ENCODE measurements at places on chromosomes 16 and 17.

DNA sequence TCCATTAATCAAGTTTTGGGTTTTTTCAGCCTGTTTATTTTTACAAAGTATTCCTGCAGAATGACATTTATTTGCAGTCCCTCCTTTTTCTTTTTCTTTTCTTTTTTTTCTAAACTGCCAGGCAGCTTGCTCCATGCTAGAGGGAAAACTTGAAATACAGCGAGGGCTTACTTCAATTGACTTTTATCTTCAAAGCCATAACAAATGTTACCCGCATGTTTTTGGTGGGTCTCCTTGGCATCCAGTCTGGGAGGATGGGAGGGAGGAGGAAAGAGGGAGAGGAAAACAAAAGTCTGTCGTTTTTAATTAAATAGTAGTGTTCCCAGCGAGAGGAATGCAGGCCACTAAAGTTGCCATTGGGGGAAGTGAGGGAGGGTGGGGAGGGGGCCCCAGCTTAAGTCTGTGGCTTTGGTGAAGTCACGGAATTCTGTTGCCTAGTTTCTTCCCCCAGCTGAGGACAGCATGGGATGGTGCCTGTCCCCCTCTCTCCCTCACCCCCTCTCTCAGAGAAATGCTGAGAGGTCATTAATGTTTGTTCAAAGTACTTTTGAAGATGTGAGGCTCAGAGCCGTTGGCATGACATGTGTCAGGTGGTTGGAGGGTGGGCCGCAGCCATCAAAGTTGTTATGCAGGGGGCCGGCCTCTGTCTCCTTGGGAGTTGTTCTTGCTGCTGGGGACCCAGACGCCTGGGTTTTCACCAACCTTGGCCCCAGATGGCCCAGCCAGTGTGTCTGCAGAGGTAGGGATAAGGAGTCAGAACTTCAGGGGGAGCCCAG, 2.9 kb downstream of the NKD1 start:
- no peak for DNase-seq

GRCh38 chr17:19771971-19772630, 24.0 kb upstream of the ALDH3A1 start:
- no peak for DNase-seq

- DNase-seq = no peak
Observed at GRCh38 chr16:9847146-9847545, 335.1 kb downstream of the GRIN2A start.

GRCh38 chr17:82436601-82437324, 13.8 kb downstream of the CYBC1 start:
- DNase-seq = no peak

- no peak for DNase-seq
Observed at GRCh38 chr17:2361010-2361760, 23.9 kb downstream of the SGSM2 start.

GRCh38 chr17:55612691-55613141, 101.5 kb upstream of the SMIM36 start:
- no peak for DNase-seq
